ENCODE measurements at places on chromosomes 2 and 18.

DNA sequence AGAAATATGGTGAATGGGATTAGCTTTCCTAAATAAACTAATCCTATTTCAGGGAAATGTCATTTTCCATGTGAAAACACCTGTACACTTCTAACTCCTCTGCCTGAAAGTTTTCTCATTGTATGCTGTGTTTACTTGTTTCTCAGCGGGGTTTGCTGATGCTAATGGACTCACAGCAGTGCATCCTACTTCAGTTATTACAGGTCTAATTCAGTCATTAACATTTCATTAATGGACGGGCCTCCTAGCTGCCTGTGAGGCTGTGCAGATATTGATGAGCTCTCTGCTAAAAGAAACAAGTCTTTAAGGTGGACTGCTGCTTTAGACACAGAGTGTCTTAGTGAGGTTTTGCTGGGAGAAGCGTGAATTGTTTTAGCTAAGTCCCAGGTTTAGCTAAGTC is 1342.0 kb upstream of the ZEB2 start:
- no peak for DNase-seq

- peak; percentile 79 for DNase-seq
Measured at GRCh38 chr2:215521031-215521430, 85.2 kb upstream of the FN1 start.

GRCh38 chr18:11651899-11652298 is 37.2 kb upstream of the GNAL start:
- no peak for DNase-seq

GRCh38 chr2:219457784-219458369 is 23.2 kb downstream of the SPEG start:
- no peak for DNase-seq

GRCh38 chr2:236229186-236229585 is 35.0 kb downstream of the ASB18 start:
- DNase-seq: no peak

GRCh38 chr2:68747900-68748299 is 13.3 kb downstream of the ARHGAP25 start:
- DNase-seq: no peak

- DNase-seq: no peak
Measured at GRCh38 chr2:11236335-11236734, 81.1 kb downstream of the SLC66A3 start.

DNA sequence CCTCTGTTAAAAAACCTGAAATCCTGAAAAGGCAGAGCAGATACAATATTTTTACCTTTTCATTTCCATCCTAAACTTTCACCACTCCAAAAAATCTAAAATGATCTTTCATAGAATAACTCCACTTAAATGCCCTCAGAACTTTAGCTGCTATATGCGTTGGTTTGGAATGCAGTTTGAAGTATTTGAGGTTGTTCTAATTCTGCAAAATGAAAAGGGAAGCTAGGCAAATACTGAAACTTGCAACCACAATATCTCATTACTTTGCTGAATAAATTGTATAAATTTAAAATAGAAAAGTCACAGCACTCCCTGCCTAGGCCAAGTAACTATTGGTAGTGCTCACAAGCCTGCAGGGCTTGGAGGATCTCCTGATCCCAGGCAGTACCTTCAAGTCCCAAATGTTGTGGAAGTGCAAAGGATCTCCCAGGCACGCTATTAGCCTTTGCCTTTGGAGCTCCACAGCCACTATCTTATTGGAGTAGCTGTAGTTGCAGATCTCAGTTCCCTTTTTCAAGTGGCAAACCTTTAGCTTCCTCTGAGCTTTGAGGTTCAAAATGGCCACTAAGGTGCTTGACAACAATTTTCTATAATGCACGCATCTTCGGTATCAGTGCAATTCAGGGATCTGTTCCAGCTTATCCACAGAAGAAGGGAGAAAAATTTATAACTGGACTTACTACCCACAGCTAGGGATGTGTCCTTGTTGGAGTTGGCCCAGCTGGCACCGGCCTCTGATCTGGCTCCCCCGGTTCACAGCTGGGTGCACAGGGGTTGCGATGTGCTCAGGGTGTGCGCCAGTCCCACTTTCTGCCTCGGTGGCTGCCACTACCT is 43.4 kb upstream of the ANKRD62 start:
- DNase-seq: no peak

DNA sequence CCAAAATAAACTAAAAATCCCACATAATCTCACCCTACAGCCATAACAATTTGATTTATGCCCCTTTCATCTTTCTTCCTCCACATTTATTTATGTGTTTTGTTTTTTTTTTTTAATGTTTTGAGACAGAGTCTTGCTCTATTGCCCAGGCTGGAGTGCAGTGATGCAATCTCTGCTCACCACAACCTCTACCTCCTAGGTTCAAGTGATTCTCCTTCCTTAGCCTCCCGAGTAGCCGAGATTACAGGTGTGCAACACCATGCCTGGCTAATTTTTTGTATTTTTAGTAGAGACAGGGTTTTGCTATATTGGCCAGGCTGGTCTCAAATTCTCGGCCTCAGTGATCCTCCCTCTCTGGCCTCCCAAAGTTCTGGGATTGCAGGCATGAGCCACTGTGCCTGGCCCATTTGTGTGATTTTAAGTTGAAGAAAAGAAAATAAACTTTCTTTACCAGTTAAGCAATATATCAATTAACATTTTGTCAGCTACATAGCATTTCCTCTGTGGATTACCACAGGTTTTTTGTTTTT is 35.9 kb upstream of the LPIN2 start:
- DNase-seq: no peak

DNA sequence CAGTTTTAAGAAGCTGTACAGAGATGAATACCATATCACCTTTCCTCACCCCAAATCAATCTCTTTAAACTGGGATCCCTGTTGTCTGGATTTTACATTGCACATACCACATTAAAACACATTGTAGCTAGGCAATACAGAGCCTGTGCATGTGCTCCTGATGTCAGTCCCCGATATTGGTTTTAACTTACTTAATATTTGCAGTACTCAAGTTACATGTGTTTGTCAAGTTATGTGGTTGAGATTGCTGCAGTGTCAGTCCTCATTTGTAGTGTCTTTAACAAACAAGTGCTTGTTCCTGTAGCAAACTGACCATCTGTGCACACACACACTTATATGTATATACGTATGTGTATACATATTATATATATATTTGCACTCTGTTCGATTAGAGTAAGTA is 10.4 kb upstream of the UBE2E3 start:
- DNase-seq: no peak

GRCh38 chr2:85714841-85715240 is 20.7 kb downstream of the GNLY start:
- DNase-seq: no peak

- DNase-seq: peak; percentile 58
Measured at GRCh38 chr2:7673853-7674252, 756.6 kb downstream of the RNF144A start.

DNA sequence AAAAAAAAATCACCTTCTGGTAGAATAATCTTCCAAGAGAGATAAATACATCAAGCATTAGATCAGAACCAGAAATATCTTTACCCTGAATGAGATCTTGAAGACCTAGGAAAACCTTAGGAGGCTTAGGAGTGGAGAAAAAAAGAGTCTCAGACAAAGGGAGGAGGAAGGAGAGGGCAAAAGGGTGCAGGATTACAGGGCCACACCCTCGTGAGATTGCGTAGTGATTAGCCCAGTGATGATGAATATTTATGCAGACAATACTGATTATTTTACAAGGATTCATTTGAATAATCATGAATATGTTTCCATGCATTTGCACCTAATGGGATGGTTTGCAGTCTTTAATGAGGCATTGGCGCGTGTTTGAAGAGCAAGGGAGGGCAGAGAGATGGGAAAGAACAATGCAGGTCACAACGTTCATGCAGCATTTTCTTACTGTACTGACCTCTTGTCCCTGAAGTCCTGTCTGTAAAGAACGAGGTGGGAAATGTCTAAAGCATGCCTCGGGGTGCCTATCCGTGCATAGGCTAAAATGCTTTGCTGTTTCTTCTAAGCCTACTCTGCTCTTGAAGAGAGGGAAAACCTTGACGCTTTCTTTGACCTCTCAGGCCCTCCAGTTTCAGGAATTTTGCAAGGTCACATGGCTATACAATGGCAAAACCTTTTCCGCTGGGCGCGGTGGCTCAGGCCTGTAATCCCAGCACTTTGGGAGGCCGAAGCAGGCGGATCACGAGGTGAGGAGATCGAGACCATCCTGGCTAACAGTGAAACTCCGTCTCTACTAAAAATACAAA is 18.6 kb upstream of the ZNF532 start:
- DNase-seq: no peak

DNA sequence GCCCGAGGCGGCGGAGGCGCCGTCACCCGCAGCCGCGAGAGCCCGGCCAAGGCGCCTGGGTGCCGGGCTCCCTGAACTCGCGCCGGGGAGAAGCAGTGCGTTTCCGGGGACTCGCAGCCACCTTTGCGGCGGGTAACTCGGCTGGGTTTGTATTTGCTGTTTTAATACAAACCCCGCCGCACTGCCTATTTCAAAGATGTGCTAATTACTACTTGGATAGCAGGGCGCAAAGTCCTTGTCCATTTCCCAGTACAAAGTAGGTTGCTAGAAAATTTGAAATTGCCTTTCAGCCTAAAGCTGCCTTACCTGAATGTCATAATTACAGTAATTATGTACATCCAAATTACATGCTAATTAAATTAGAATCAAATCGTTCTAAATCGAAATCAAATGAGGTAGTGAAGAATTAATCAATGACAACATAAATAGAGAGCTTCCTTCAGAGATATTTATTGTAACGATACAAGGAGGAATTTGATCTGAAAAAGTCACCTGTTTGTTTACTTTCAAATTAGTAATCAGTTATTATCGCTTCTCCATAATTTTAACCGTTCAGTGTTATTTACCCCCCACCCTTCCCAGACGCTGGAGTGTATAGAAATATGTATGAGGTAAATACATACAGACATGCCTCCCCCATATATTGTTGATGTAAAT is 8.1 kb downstream of the SP9 start:
- no peak for DNase-seq

- peak; percentile 44 for DNase-seq
Measured at GRCh38 chr18:11987527-11987926, 6.2 kb downstream of the IMPA2 start.

DNA sequence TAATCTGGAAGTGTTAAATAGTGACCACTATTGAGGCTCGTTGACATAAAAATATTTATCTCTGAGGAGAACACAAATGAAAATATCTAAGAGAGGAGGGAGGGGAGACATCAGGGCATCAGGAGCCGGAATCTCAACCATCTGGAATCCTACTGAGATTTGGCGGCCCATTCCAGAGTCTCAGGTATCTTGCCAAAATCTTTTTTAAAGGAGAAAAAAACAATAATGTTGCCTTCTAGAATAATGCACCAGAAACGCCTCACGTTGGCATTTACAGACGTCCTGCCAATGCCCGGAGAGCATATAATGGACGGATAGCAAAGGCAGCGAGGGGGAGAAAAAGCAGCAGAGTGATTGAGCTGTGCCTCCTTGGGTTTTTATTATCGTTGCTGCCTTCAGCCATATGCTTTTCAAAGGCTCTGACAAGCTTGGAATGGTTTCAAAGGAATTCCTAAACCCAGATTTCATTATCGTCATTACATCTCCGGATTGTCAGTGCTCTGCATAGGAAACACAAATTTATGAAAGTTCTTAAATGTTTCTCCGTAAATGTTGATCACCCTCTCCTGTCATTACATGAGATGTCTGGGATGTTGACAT is 30.9 kb upstream of the EGR4 start:
- no peak for DNase-seq

DNA sequence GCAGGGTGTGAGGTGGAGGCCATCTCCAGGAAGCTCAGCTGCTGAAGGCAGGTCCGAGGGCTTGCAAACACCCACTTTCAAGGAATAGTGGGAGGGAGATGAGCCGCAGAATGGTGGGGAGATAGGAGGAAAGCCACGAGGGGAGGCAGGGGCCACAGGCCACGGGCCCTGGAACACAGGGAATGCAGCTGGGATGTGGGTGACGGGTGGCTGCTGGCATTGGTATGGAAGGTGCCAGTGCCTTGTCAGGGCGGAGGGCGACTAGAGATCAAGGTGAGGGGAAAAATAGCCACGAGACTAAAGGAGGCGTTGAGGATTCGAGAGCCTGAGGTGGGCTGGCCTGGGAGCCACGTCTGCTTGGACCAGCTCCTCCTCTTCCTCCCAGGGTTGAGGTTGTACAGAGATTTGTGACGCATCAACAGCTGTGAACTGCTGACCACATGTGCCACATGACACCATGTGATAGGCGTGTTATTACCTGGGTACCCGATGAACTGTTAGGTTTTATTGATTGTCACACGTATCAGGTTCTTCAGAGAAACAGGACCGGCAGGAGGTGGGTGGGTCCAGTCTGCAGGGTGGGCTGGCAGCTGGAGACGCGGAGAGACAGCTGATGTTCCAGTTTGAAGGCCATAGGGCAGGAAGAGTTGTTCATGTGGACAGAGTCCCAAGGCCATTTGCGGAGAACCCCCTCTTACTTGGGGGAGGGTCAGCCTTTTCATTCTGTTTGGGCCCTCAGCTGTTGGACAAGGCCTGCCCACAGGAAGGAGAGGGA is 9.9 kb downstream of the IMPA2 start:
- no peak for DNase-seq

DNA sequence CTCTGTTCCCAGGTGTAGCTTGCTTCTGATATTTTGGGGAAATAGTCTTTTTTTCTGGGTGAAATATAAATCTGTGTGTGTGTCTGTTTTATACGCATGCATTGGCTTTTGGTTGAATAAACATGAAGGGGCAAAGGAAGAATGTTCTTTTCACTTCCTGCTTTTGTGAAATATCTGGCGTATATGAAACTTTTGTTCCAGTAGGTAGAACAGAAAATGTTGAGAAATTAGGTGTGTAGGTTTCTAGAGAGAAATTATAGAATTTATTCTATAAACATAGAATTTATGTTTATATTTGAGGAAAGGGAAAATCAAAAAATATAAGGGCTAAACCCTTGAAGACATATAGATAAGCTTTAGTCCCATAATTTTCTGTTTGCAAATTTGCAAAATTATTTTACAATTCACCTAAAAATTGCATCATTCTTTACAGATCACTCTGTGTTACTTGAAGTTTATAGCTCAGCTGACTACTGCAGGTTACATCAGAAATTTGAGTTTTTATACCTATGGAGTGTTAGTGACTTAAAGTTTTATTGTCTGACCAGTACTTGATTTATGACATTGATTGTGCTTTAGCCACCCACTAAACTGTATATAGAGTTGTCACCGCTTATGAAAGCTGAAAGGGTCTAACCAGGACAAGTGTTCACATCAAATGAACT is 116.1 kb downstream of the FAM117B start:
- no peak for DNase-seq

DNA sequence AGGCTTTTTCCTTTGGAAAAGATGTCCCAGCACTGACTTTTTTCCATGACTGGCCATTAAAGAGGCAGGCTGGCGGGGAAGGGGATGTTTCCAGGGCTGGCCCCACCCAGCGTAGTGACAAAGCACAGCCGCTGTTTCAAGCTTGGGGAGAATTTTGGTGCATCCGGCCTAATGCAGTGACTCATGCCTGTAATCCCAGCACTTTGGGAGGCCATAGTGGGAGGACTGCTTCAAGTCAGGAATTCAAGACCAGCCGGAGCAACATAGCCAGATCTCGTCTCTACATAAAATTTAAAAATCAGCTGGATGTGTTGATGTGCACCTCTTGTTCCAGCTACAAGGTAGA is 78.0 kb upstream of the SH3BP4 start:
- peak; percentile 65 for DNase-seq

- DNase-seq: no peak
Measured at GRCh38 chr2:76270096-76270710, 559.5 kb upstream of the GCFC2 start.

GRCh38 chr2:175167076-175167791 is 769 bp downstream of the ATF2 start:
- peak; percentile 37 for DNase-seq

GRCh38 chr2:66985906-66986305 is 411.2 kb upstream of the ETAA1 start:
- no peak for DNase-seq

Data from AG10803 (cell line).